ENCODE measurements at places on chromosomes 16 and 17.

- DNase-seq = no peak
Measured at GRCh38 chr17:40824015-40824832, 1.8 kb upstream of the KRT10 start.

GRCh38 chr16:69431948-69432468 lies 7.6 kb downstream of the CYB5B start:
- no peak for DNase-seq

DNA sequence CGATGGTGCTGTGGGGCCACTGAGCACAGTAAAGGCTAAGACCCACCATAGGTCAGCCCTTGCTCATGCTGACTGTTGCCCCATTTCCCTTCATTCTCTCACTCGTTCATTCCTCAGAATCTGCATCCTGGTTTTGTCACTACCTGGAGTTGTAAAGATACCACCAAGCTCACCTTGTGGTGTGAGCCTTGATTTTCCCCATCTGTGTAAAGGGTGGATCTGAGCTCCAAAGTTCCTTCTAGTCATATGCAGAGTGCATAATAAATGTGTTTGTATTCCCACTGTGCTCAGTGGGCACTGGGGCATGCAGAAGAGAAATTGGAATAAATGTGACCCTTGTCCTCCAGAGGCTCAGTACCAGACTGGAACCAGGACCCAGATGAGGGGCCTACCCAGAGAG lies 35.2 kb upstream of the MEOX1 start:
- DNase-seq = no peak

DNA sequence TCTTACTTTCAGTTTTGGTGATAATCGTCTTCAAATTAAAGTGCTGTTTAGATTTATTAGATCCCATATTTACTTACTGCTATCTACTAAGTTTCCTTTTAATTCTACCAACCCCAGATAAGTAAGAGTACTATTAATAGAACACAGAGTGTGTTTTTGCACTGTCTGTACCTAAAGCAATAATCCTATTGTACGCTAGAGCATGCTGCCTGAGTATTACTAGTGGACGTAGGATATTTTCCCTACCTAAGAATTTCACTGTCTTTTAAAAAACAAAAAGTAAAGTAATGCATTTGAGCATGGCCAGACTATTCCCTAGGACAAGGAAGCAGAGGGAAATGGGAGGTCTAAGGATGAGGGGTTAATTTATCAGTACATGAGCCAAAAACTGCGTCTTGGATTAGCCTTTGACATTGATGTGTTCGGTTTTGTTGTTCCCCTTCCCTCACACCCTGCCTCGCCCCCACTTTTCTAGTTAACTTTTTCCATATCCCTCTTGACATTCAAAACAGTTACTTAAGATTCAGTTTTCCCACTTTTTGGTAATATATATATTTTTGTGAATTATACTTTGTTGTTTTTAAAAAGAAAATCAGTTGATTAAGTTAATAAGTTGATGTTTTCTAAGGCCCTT lies 56.8 kb downstream of the HLF start:
- no peak for DNase-seq

DNA sequence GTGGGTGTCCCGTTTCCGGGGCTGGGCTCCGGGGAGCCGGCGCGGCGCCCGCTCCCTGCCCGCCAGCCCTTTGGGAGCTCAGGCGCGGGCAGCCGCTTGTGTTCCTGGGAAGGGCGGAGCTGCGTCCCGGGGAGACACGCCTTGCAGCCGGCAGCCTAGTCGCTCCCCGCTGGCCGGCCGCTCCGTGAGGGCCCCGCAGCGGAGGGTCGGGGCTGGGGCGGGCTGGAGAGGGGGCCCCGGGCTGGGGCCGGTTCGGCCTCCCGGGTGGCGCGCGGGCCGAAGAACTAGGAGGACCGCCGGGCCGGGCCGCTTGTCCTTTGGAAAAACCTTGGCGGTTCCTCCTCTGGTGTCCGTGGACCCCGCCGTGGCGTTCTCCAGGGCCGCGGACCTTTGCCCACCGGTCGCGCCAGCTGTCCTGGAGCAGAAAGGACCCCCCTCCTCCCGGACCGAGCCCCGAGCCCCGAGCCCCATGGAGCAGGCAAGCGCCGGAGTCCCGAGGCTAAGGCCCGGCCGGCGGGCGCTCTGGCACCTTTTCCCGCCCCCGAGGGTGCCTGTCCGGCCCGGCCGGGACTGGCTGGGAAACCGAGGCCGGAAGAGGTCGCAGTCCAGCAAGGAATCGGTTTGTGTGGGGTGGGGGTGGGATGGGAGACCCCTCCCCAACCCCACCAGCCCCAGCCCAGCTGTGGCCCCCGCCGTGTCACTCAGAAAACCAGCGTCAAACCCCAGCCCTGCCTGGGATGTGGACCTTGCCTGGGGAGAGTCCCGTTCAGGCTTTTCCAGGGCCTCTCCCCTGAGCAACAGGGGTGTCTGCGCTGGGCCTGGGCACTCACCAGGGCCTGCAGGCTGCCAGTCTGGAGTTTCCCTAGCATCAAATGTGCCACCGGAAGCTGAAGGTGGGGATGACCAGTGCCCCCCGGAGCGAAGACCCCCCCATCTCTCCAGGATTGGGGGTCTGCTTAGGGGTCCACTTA lies 6.8 kb upstream of the TBC1D3B start:
- no peak for DNase-seq

GRCh38 chr16:63925221-63925620 lies 1196.6 kb downstream of the CDH11 start:
- DNase-seq = no peak

DNA sequence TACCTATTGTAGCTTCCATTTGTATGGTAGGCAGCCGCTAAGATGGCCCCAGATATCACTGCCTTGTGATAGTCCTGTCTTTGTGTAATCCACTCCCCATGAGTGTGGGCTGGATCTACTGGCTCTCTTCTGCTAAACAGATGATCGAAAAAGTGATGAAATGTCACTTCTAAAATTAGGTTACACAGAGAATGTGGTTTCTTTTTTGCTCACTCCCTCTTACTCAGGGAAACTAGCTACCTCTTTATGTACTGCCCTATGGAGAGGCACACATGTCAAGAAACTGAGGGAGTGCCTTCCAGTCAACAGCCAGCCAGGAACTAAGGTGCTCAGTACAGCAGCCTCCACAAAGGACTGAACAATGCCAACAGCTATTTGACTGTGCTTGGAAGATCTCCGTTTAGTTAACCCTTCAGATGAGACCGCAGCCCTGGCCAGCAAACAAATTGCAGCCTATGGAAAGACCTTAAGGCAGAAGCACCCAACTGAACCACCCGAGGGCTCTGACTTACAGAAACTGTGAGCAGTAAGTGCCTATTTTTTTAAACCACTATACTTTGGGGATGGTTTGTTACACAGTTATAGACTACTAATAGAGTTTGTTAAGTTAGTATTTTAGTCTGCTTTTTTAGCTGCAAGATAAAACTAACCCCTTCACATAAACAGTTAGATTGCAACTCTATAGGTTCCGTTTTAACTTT lies 113.2 kb upstream of the MAF start:
- DNase-seq = no peak

DNA sequence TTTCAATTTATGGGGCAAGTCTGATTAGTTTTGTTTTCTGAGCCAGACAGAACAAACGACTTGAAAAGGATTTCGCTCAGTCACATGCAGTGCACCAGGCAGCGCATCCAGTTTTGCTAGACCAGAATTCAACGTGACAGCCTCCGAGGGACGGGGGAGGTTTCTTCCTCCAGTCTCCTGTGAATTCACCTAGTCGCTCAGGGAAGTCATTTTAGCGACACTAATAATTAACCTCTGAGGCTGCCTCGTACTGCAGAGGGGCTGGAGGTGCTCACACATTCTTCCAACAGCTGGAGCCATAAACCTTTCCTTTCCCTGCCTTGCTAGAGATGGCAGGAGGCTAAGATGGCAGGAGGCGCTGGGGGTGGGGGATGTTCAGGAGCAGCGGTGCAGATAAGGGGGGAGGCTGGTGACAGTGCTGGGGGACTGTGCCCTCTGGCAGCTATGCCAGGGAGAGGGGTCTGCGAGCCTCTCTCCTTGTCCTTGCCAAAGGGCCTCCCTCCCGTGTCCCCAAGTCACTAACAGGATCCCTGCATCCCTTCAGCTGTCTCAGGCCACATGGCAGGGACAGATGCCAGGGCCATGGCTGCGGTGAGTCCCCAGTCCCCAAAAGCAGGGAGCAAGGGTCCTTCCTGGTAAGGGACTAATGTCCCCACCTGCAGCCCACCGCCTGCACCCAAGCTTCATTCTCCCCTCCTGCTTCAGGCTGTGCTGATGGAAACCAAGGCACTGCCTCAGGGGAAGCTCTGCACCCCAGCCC lies 24.0 kb downstream of the MXRA7 start:
- no peak for DNase-seq

DNA sequence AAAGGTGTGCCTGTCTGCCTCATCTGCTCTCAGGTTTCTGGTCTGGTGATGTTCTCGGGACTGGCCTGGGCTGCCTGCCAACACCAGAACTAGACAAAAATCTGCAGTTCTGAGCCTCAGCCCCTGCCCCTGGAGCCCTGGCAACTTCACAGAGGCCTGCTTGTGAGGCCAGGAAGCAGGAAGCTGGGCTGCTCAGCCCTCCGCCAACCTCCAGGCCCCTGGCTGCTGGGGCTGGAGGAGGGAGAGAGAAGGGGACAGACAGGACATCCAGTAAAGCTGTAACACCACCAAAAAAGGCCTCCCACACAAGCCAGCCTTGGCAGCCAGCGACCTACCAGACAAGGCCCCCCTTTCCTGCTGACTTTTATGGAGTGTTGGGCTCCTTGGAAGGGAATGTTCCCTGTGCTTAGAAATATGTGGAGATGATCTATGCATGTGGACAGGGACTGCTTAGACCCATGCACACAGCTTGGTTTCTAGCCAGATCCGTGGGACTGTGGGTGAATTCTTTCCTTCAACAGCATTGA lies 157.6 kb downstream of the XYLT1 start:
- no peak for DNase-seq

DNA sequence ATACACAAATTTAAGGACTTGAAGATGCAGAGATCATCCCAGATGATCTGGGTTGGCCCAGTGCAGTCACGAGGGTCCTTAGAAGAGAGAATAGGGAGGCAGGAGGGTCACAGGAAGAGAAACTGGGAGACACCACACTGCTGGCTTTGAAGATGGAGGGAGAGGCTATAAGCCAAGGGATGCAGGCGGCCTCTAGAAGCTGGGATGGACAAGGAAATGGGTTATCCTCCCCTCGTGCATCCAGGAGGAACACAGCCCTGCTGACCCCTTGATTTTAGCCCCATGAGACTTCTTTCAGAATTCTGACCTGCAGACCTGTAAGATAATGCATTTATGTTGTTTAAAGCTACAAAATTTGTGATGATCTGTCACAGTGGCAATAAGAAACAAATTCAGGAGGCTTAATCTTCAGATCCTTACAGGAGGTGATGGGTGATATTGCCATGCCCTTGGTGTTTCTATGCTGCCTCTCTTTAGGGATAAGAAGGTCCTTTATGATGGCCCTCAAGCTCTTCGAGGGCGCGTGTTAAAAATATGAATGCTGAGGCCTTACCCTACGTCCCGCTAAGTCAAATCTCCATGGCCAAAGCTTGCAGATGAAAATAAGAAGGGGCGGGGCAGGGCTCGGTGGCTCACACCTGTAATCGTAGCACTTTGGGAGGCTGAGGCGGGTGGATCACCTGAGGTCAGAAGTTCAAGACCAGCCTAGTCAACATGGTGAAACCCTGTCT lies 1.5 kb upstream of the PRM2 start:
- no peak for DNase-seq

- DNase-seq = no peak
Measured at GRCh38 chr17:69820876-69821473, 254.1 kb upstream of the KCNJ16 start.

DNA sequence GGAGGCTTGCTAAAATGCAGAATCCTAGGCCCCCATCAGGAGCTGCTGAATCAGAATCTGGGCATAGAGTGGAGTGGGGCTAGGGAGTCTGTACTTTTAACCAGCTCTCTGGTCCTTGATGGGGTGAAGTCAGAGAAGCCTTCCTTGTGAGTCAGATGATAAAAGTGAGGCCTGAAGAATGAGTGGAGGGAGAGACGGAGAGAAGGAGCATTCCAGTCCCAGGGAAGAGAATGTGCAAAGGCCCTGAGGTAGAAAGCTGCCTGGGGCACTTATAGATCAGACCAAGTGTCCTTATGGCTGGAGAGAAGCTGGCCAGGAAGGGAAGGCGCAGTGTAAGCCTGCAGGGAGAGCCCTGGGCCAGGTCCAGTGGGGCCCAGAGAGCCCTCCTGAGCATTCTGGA lies 235.1 kb upstream of the NLRP1 start:
- DNase-seq = no peak

- DNase-seq = peak; percentile 62
Measured at GRCh38 chr16:85554889-85555718, 58.0 kb upstream of the GSE1 start.

DNA sequence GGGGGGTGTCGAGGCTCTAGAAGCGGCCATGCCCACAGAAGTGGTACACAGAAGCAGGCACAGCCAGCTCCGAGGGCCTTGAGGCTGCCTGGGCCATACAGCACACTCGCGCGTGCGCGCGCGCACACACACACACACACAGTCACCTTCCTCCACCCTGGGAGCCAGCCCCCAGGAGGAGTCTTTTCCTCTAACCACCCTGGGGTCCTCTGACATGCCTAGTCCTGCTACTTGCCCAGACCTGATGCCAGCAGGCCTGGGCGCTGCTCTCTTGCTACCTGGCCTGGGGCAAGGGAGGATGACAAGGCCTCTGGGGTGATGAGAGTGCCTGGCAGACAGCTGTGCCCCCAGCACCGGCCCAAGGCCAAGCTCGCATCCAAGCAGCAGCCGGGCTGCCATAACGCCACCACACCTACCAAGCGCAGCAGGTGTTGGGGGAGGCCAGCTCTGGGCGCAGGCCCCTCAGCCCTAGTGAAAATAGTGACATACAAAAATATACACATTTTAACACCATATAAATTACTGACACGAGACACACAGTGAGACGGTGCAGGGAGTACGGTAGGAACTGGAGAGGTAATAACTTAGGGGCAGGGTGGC lies 41.1 kb downstream of the TSC2 start:
- no peak for DNase-seq

DNA sequence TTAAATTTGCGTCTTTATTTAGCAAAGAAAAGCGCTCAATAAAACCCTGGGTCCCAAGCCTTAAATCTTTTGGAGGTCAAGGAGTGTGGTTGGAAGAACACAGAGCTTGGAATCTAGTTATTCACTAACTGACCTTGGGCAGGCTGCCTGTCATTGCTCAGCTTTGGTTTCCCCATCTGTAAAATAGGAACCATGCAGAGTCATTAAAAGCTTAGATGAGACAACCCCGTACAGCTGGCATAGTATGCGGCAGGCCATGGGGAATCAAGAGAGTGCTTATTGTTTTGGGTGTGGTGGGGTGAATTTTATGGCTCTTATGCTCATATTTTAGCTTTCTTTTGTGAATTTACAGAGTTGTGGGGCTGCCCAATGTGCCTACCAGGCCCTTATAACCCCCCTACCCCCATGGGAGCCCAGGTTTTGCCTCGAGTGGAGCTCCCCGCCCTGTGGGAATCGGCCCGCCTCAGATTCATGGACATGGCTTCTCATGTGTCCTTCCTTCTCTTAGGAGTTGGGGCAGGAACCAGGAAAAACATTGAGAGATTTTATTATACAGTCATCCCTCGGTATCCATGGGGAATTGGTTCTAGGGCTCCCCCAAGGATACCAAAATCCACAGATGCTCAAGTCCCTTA lies 113.5 kb downstream of the CLEC16A start:
- DNase-seq = no peak

Data from stimulated activated CD8-positive, alpha-beta memory T cell treated with anti-CD3 and anti-CD28 coated beads, Interleukin-15, amount 100 ng/mL, for 4 hours (primary cell).